ENCODE measurements at places on chromosomes 12 and 14. TPM values are rescaled to one million over a fixed set of nuclear protein-coding genes. Genes with fewer than 3 reads are reported as not detected.

- peak; percentile 52 for DNase-seq
Observed at GRCh38 chr12:49909356-49909755, 5.7 kb upstream of the FAIM2 start.

DNA sequence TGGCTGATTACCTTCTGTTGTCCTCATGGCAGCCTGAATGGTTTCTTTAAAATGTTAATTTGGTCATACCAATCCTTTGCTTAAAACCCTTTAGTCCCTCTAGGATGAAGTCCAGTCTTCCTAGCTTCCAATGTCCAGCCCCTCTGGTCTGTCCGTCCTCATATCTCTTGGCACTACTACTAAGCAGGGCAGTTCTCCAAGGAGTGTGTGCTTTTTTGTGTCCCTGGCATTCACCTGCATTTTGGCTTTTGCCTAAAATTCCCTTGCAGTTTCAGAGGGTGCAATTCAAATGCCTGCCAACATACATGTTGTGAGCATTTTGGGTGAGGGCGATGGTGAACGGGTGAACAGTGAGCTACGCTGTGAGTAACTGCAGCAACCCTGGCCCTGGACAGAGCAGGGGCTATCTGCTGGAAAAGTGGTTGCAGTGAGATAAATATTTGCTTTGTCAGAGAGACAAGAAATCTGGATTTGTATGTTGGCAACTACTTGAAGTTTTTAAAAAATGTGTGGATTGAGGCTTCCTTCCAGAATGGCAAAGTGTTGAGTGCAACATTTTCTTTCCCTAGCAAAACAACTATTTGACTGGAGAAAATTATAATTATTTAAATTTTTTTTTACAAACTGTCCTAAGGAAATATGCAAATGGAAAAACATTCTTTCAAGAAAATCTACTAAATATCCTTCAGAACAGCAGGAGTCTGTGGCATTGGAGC lies 14.6 kb downstream of the GALNT8 start:
- no peak for DNase-seq

- DNase-seq: no peak
Observed at GRCh38 chr14:89504602-89505313, 87.7 kb upstream of the FOXN3 start.

DNA sequence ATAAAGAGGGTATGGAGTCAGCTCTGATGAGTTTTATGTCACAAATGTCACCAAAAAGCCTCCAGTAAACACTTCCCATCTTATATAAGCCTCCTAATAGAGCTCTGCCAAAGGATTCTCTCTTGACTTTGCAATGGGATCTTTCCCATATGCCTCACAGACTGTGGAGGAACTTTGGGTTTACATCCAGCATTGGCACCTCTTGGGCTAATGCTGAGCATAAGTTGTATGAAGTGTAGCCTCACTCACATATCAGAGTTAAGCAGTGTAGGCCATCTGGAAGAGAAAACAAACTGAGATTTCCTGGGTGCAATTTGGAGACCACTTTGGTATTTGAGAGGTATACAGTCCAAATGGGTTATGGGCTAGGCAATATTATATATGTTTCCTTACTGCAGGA lies 24.9 kb downstream of the EGLN3 start:
- DNase-seq: no peak

PPP1R36 gene
- 1.1 TPM for total RNA-seq

DDX54 gene
- 44.2 TPM for total RNA-seq

DNA sequence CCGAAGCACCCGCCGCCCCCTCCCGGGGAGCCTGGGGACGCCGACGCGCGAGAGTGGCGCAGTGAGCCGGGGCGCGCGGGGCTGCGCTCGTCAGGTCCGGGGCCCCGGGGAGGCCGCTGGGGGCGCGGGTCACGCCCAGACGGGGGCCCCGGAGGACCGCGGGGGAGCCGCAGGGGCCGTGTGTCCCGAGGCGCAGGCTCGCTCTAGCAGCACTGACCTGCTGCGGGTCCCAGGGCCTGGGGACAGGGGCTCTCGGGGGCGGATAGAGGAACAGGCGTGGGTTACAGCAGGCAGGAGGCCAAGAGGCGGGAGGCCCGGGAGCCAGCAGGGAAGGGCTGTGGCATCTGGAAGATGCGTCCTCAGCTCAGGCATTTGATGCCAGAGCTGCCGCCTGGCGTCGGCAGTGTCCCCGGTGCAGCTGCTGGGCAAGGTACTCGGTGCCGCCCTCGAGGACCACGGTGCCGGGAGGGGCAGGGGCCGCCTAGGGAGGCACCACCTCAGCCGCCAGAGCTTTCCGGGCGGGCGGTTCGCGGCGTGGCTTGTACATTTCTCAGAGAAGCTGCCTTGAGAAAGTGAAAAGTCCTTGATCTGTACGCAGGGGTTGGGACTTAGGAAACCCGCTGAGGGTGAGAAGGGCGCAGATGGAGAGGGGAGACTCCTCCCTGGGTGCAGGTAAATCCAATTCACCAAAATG lies 1.2 kb downstream of the WNT5B start:
- DNase-seq: no peak

DNA sequence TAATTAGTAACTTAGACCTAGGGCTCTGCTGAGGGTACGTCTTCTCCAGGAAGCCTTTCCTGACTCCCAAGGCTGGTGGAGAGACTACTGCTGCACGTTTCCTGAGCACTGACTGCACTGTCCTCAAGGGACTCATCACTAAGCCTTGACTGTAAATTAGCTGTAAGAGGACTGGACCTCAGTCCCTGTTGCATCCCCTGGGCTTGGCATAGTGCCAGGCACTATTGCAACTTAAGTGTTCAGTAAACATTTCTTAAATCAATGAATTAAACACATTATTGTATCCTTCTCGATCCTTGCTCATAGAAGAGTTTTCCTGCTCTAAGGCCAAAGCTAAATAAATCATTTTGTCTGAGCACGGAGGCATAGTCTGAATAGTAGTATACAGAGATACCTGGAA lies 31.9 kb upstream of the IFNG-AS1 start:
- DNase-seq: no peak

Data from chondrocyte (in vitro differentiated cells).